ENCODE measurements at places on chromosomes 12 and 14.

DNA sequence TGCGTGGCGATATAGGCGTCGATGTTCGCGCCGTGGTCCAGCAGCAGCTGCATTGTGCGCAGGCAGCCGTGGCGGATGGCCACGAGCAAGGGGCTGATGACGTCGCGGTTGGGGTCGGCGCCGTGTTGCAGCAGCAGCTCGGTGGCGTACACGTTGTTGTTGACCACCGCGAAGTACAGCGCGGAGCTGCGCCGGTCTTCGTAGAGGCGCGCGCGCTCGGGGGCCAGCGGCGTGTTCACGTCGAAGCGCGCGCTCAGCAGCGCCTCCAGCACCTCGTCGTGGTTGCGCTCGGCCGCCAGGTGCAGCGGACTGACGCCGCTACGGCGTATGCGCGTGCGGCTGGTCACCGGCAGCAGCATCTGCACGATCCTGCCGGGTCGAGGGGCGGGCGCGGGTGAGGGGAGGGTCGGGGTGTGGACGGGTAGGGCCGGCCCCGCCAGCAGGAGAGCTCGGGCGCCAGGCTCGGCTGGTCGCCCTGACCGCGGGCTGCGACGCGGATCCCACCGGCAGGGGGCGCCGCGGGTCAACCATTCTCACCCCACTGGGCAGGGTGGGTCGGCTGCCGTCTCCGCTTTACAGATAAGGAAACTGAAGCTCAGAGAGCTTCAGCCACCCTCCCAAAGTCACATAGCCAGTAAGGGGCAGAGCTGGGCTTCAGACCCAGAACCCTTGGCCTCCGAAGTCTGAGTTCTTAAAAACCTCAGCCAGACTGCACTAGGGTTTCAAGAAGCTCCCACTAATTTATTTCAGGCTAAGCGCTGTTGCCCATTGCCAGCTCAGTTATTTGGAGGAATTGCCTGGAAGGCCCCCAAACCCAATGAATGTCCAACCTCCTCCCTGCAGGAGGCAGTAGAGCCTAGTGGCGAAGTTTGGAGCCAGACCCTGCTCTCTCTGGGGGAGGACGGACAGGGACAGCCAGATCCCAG is 12.4 kb downstream of the FAM181A start:
- DNase-seq = peak; percentile 92

- no peak for DNase-seq
Measured at GRCh38 chr12:91441993-91442952, 259.7 kb upstream of the DCN start.

DNA sequence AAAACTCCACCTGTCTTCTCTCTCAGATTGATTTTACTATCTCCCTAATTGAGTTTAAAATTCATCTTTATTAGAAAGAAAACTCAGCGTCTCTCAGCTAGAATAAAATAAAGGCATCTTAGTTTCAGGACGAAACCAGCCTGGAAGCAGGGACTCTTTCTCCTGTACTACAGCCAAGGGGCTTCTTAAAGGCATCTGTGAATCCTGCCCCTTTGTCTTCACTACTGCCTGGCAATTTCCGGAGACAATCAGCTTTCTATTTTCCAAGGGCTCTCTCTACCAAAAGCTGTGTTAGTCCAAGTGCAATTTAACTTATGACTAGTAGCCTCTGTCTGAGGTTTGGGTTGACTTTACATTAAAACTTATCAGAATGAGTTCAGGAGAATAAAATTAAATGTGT is 623.3 kb upstream of the FOXG1 start:
- no peak for DNase-seq

GRCh38 chr12:66612090-66612775 is 66.6 kb downstream of the GRIP1 start:
- no peak for DNase-seq

DNA sequence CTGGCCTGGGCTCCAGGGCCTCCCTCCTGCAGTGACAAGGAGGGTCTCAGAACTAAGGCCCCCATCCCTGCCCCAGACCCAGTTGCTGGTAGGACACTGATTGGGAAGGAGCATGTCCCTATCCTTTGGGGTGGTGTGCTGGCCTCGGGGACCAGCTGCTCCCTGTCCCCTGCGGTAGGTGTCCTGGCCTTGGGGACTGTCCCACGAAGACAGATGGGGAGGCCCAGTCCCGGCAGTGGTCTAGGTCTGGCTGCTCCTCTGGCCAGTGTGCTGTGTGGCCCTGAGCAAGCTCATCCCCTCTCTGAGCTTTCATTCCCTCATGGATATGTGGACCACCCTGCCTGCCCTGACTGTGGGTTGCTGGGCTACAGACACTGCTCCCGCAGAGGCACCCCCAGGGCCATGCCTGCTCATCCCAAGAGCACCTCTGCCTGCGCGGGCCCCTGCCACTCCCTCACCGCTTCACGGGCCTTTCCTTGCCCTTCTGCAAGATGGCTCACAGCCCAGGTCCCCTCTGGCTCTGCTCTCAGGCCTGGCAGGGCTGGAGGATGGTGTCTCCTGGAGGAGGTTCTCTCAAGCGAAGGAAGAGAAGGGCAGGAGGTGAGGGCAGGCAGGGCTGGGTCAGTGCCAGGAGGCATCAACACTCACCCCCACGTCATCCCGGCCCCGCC is 12.5 kb downstream of the AHNAK2 start:
- no peak for DNase-seq

DNA sequence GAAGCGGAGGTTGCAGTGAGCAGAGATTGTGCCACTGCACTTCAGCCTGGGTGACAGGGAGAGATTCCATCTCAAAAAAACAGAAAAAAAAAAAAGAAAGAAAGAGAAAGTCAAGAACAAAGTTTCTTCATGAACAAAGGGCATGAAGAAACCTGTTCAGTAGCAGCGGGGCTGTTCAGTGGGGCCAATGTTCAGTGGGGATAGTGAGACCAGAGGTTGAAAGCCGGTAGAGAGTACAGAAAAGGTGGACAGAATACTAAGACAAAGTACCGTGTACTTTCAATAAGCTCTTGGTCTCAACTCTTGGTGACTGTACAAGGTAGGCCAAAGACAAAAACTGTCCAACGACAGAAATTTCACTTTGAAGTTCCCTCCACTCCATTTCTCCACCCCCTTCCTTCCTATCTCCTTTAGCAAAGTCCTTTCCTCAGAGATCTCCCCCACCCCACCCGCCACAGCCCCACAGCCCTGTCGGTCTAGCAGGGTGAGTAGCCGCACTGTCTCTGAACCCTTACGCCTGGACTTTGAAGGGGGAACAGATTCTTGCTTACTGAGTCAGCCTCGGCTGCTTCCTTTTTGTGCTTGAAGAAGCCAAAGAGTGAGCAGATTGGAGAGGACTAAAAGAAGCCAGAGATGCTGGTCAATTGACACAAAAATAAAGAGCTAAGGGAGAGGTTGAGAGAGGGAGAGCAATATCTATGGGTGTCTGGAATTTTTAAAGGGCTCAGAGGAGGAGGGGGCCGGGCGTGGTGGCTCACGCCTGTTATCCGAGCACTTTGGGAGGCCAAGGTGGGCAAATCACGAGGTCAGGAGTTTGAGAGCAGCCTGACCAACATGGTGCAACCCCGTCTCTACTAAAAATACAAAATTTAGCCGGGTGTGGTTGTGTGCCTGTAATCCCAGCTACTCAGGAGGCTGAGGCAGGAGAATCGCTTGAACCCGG is 44.2 kb upstream of the FOS start:
- DNase-seq = no peak

DNA sequence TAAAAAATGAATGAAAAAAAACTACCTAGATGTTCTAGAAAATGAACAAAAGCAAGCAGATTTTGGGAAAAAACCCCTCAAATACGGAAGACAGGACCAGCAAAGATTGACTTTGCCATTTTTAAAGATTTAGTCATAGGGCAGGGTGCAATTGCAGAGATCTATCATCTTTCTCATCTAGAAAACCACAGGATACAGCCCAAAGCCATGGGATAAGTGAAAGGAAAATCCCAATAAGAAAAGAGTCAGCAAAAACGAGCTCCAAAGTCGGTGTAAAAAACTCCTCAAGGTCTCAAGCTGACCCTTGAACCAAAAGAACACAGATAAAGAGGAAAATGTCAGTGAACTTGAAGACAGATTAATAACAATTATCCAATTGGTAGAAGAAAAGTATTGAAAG is 28.0 kb downstream of the CEP290 start:
- DNase-seq = no peak

DNA sequence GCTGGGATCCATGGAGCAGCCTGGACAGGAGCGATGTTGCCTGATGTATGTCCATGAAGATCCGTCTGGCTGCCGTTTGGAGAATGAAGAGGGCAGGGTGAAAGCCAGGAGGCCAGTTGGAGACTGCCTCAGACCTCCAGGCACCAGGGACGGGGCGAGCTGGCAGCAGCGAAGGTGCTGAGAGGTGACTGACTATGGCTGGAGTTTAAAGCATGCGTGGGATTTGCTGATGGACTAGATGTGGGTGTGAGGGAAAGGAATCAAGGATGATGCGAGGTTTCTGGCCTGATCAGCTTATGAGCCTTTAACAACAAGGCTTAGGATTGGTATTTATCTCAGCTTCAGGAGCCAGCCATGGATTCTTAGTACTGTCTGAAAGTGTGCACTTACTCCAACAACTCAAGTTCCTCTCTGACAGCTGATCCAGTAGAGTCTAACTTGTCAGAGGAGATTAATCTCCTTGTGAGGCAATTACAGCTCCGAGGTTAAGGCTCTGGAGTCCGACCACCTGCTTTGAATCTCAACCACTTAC is 49.4 kb downstream of the DYNC1H1 start:
- no peak for DNase-seq

DNA sequence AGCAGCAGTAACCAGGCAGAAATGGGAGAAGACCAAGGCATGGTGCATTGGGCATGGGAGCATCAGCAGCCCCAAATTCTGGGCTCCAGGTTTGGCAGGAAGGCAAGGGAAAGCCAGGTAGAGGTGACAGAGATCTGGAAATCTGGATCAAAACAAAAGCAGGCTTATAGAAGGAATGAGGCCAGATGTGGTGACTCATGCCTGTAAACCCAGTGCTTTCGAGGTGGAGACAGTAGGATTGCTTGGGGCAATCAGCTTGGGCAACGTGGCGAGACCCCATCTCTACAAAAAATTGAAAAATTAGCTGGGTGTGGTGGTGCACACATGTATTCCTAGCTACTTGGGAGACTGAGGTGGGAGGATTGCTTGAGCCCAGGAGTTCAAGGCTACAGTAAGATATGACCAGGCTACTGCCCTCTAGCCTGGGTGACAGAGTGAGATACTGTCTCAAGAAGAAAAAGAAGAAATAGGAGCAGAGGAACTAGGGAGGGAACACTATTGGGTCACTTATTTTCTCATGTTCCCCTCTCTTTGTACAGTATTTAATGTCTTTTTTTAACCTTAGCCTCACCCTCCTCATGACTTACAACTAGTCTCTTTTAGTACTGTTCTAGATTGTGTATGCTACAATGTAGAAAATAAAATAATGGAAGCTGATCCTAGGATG is 25.1 kb downstream of the SLC4A8 start:
- DNase-seq = no peak

GRCh38 chr12:70244409-70244808 is 1.2 kb downstream of the CNOT2 start:
- DNase-seq = no peak

DNA sequence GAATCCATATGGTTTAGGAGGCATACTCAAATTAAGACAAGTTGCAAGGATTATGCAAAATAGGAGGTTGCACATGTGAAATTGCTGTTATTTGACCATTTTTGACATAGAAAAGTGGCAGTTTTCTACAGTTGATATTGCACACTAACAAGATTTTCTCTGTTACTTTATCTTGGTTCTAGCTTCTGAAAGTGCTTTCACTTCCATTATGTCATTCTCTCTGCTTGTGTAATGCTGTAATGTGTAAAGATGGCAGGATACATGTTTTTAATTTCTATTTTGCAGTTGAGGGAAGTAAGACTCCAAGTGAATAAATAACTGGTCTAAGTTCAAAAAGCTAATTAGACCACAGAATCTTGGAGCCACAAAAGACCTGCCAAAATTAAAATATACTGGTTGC is 60.6 kb downstream of the MYRFL start:
- no peak for DNase-seq

- DNase-seq = no peak
Measured at GRCh38 chr12:103498990-103499389, 3.2 kb upstream of the C12orf42 start.

DNA sequence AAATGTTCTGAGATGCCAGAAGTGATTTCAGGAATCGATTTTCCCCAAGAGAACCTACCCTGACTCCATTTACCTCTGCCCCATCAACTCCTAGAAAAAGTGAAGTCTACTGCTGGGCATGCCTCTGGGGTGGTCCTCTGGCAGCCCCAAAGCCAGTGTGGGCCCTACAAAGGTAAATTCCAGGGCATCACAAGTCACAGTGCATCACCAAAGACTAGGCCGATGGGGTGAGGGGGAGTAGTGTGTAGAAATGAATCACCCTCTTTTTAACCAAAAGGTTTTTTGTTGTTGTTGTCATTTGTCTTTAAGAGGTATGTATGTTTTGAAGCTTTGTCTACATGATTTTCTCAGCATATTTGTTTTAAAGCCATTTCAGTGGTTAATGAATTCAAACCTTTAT is 46.4 kb upstream of the RTRAF start:
- DNase-seq = no peak

DNA sequence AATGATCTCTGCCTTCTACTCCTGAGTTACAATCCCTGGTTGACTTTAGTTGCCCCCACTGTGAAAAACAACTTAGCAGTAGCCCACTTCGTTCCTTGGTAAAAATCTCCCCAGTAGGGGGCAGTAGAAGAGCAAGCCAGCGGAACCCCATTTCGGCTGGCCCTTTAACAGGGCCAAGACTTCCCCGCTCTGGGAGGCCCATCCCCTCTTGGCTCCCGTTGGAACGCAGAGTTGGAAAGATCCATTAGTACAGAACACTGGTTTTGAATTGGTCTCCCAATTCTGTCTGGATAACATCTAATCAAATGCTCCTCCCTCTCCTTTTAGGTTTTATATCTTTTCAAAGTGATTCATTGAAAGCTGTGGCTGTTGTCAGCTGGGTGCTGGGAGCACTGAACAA is 1133.3 kb downstream of the BCL11B start:
- peak; percentile 30 for DNase-seq

DNA sequence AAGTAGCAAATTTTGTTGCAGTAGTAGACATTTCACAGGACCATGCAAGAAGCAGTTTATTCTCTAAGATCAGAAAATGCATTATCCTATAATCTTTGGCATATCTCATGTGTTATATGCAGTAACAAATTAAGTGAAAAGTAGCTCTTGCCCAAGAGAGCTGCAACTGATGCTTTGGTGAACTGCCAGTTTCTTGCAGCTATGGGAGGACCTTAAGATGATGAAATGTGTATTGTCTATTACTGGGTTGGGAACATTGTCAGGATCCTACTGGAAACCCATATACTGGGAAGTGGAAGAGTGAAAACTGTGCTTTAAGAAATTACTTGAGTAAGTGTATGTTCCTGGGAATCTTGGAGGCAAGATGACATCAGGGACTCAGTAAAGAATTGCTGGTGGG is 238.8 kb downstream of the DACT1 start:
- no peak for DNase-seq
